ENCODE measurements at places on chromosomes 6 and 20. TPM values are rescaled to one million over a fixed set of nuclear protein-coding genes. Genes with fewer than 3 reads are reported as not detected.

GRCh38 chr6:12507636-12508035, 208.9 kb upstream of the PHACTR1 start:
- no peak for DNase-seq

GRCh38 chr6:101534386-101534785, 140.9 kb downstream of the GRIK2 start:
- no peak for DNase-seq

GRCh38 chr20:2301164-2301622, 5.4 kb downstream of the TGM3 start:
- DNase-seq = peak; percentile 86

- DNase-seq = no peak
These were observed 4.0 kb downstream of the CUL9 start for GRCh38 chr6:43186019-43186418.

GRCh38 chr6:169215201-169215681, 38.4 kb downstream of the THBS2 start:
- DNase-seq = no peak

The AGER gene
- total RNA-seq = not detected

The FAM83C gene
- not detected for total RNA-seq

GRCh38 chr20:35643045-35643444, 21.7 kb downstream of the CPNE1 start:
- no peak for DNase-seq

The TRAPPC3L gene
- not detected for total RNA-seq

GRCh38 chr6:41568202-41568584, 22.0 kb downstream of the FOXP4 start:
- no peak for DNase-seq

DNA sequence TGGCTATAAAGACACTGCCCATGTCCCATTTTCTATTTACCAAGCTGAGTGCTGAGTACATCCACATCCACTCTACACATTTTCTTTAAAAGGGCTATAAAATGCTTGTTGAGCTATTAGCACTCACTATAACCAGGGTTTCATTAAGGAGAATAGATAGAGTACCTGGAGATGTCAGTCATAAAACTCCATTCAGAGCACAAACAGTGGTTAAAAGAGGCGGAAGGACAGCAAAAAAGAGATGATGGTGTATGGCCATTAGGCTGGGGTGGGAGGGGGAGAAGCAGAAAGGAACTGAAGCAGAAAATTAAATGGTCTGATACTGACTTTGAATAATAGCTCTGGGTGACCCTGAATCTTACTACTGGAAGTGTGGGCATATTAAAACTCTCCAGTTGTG, 609.9 kb upstream of the MAP3K7 start:
- DNase-seq = no peak

- DNase-seq = no peak
These were observed 471 bp downstream of the EZR start for GRCh38 chr6:158818581-158819212.

DNA sequence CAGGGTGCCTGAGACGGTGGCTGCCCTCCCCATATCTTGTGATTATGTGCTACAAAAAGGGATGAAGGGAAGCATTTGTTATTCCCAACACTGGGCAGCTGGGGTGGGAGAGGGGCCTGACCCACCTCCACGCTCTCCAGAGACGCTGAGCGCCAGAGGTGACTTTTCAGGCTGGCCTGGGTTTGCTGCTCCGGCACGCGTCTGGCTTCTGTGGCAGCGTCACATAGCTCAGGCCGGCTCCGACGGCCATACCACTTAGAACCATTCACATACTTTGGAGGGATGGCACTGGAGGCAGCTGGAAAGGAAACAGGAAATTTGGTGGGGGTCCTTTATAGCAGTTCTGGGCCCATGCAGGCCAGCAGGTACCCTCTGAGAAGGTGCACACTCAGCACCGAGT, 72.6 kb downstream of the NINL start:
- DNase-seq = no peak

- no peak for DNase-seq
These were observed 9.5 kb downstream of the PANK2 start for GRCh38 chr20:3898639-3899038.

DNA sequence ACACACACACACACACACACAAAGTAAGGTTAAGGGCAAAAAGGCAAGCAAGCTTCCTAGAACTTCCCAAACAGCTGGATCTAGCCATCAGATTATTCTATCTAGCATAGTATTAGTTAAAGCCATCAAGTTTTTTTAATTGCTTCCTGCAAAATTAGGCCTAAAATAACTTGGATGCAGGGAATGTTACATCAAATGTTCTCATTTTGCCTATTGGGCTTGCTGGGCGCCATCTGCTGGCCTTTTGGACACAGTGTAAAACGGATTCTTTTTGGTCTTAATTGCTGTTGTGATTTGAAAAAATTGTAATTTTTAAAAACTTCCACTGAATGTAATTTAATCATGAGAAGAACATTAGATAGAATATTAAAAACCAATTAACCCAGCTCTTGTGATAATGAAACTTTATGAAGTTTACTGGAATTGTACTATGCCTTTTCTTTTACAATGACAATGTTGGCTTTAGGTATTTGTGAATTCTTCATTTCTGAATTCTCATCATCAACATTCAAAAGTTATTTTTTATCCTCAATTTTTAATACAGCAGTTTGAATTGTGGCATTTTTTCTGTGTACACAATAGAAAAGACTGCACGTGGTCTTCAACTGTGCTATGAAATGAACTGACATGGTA, 6.8 kb downstream of the MKKS start:
- peak; percentile 57 for DNase-seq

DNA sequence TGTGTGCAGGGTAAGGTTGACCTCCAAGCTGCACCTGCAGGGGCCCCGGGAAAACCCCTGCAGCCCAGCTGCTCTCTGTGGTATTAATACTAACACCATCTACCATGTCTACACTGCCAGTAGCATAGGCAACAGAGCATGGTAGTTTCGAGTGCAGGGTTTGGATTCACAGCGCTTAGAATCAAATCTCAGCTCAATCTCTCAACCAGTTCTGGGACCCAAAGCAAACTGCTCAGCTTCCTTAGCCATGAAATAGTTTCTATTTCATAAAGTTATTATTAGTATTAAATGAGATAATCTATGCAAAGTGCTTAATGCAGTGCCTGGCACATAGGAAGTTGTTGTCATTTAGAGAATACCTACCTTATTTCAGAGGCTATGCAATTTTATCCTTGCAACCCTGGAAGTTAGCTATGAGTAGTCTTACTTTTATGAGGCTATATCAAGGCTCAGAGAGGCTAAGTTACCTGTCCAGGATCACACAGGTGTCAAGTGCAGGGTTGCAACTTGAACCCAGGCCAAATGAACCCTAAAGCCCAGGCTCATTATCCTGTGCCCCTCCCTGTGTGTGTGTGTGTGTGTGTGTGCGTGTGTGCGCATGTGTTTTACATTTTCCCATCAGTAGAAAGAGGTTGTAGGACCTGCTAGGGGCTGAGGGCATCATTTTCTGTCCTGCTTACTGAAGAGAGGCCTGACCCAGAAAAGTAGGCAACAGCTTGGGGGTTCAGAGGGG, 27.6 kb upstream of the MRPS18A start:
- DNase-seq = no peak

GRCh38 chr20:50372770-50373088, 137.5 kb upstream of the PTPN1 start:
- DNase-seq = peak; percentile 32

The SS18L1 gene
- total RNA-seq = 10.2 TPM

- DNase-seq = no peak
These were observed 142.2 kb downstream of the NFATC2 start for GRCh38 chr20:51400051-51400926.

GRCh38 chr20:13002251-13002650, 6.5 kb upstream of the SPTLC3 start:
- DNase-seq = peak; percentile 67

GRCh38 chr20:50367104-50367674, 143.0 kb upstream of the PTPN1 start:
- DNase-seq = no peak

- DNase-seq = no peak
These were observed 142.0 kb downstream of the CEP57L1 start for GRCh38 chr6:109237077-109237985.

- DNase-seq = peak; percentile 88
These were observed 138.2 kb upstream of the PLCB4 start for GRCh38 chr20:8930726-8931125.

- no peak for DNase-seq
These were observed 35.1 kb upstream of the MYL9 start for GRCh38 chr20:36506253-36506652.

The OR2B6 gene
- total RNA-seq = not detected

- DNase-seq = peak; percentile 80
These were observed at the start of gene C6orf118 for GRCh38 chr6:165308926-165309731. Gene C6orf118, minus strand, starts transcription at chr6:165309605. Its CDS starts 19 bp downstream, at chr6:165309586.

The SNAP91 gene
- 0.10 TPM for total RNA-seq

The ULBP3 gene
- 10.9 TPM for total RNA-seq

DNA sequence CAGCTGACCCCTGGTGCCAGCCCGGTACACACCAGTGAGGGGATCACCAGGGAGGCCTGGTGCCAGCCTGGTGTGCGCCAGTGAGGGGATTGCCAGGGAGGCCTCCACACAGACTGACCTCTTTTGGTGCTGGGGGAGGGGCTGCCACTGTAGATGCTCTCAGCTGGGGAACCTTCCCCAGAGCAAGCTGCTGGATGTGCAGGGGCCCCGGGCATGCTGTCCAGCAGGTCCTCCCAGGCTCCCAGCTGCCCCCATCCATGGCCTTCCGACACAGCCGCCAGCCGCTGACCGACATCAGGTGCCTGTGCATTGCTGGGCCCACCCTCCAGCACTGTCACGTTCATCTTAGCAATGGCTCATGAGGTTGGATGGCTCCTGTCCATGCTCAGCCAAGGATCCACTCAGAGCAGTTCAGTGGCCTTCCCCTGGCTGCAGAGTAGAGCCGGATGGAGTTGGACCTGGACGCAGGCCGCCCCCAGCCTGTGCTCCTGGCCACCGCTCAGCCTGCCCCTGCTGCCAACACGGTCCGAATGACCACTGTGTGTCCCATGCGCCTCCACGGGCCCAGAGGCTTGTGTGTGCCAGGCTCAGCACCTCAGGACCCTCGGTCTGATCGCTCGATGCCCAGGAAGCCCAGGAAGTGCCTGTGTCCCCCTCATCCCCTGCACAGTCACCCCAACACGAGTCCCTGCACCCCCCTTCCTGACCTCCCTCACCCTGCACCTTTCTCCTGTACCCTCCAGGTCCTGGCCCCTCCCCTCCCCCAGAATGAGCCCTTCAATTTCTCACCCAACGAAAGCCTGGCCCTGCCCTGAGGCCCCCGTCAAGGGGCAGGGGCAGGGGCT, 95.7 kb downstream of the YTHDF1 start:
- no peak for DNase-seq

The RAD21L1 gene
- not detected for total RNA-seq

DNA sequence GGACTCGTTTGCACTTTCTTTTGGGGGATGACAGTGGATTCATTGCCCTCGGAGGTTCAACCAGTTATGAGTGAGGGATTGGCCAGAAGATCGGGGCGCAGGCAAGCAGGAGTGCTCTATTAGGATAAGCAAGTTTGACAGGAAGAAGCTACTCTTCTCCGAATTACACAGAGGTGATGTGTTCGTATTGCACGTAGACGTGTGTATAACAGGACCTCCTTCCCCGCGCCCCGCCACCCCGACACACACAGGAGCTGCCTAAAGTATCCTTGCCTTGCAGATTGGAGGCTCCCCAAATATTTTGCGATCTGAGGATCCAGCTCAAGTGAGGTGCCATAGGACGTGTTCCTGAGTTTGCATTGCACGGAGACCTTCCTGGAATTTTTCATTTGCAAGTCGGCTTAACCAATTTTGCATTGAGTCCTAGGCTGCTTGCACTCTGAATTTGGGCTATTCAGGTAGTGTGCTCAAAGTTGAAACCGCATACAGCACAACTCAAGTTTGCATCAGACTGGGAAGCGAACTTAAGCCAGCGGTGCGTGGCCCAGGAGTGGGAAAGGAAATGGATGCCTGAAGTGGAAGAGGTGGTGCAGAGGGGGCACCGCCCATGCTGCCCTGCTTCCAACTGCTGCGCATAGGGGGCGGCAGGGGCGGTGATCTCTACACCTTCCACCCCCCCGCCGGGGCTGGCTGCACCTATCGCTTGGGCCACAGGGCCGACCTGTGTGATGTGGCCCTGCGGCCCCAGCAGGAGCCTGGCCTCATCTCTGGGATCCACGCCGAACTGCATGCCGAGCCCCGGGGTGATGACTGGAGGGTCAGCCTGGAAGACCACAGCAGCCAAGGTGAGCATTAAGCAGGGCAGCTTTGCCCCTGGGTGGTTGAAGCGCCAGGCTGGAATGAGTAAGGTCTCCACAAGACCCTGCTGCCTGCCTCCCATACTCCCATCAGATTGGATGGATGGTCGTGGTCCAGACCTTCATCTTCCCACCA, 770 bp downstream of the TCF19 start:
- DNase-seq = peak; percentile 38

DNA sequence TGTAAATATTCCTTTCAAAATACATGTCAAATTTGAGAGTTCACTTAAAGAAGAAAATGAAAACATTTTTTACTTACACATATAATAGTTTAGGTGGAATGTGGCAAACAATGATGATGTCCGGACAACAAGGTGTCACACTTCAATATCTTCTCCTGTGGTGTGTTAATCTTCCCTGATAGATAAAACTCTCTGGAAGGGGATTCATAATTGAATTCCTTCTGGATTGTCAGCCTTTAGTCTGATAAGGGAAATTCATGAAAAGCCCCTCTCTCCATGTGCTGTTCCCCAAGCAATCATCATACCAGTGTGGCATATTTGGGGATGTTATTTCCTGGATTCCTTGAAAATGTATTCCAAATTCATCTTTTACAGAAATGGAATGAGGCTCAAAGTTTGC, 971 bp upstream of the SERINC3 start:
- no peak for DNase-seq

DNA sequence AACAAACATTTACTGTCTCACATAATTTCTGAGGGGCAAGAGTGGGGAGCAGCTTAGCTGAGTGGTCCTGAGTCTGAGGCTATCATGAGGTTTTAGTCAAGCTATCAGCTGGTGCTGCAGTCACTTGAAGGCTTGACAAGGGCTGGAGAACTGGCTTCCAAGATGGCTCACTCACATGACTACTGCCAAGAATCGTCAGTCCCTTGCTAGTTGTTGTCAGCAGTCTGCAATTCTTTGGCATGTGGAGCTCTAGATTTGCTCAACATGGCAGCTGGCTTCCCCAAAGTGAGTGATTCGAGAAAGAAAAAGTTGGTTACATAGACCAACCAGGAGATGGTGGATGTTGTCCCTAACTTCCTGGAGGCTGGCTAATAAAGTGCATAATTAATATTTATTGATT, 2.8 kb upstream of the LRRC1 start:
- DNase-seq = no peak

The PRRT1 gene
- not detected for total RNA-seq

GRCh38 chr6:28695715-28696114, 170.0 kb downstream of the GPX5 start:
- DNase-seq = no peak

The PPP1R10 gene
- 6.1 TPM for total RNA-seq

GRCh38 chr20:57783956-57784837, 74.4 kb upstream of the PMEPA1 start:
- DNase-seq = no peak

The CLVS2 gene
- not detected for total RNA-seq

- DNase-seq = no peak
These were observed 11.6 kb upstream of the TAAR9 start for GRCh38 chr6:132526461-132526860.

The SUPT3H gene
- total RNA-seq = 43.0 TPM

The MYL9 gene
- 3.5 TPM for total RNA-seq

- no peak for DNase-seq
These were observed 26.2 kb upstream of the OPRM1 start for GRCh38 chr6:154012852-154013251.
